ENCODE measurements at places on chromosomes 3 and 15.
A peak's percentile ranks its signal among the peaks of the same experiment; 100 is the strongest.

DNA sequence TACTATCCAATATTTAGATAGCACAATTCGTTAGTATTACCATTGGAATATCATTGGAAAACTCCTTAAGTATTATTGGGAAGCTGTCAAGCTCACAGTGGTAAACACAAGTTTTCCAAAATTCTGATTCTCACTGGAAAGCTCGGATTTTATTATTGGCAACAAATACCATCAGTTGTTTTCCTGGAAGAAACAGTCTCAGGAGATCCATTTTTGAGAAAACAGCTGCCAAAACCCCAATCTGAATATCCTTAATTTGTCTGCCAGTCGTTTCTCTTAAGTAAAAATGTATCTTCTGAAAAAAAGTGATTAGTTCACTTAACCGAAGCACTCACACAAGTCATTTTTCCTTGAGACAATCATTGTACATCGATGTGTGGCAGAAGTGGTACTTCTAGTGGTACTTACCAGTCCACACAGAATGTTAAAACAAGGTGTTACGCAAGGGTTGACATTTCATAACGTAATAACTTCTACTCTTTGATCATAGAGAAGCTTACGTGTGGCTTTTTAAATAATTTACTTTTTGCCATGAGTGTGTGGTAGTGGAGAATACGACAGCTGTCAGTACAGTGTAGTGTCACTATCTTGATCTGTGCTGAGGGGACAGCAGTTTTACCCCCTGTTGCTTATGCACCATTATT, 74.9 kb downstream of the FAM43A start:
- no peak for DNase-seq

DNA sequence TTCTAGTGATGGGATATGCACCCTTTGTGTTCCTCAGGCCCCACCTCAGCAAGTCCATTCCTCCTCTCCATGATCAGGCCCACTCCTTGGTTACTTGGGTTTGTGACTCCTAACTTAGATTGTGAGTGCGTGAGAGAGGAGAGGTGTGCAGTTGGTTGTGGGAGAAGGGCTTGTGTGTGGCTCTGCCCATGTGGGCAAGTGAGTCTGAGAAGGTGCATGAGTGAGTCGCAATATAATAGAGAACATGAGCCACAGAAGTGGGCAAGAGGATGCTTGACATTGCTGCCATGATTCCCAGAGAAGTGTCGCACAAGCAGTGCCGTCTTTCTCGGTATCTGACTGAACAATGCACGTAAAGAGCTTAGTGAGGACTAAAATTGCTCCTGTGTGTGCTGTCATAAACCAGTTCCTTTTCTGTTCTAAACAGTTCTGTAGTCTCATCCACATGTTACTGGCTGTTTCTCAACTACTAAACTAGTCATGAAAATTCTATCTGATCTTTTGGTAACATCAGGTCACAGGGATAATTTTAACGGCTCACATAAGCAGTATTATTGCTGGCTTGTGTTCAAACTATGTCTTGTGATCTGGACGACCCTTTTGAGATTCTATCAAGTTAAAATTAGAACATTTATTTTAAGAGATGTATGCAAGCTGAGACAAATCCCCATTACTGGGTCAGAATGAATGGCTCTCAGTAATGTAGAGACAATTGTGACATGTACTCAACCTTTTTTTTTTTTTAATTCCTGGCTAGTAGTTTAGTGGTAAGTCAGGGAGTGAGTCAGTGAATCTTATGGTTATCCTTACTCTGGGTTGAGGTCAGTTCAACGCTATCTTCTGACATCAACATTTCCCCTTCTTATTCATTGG, 25.6 kb downstream of the GYG1 start:
- DNase-seq: no peak

- no peak for DNase-seq
Observed at GRCh38 chr3:194736277-194736895, 50.7 kb downstream of the FAM43A start.

DNA sequence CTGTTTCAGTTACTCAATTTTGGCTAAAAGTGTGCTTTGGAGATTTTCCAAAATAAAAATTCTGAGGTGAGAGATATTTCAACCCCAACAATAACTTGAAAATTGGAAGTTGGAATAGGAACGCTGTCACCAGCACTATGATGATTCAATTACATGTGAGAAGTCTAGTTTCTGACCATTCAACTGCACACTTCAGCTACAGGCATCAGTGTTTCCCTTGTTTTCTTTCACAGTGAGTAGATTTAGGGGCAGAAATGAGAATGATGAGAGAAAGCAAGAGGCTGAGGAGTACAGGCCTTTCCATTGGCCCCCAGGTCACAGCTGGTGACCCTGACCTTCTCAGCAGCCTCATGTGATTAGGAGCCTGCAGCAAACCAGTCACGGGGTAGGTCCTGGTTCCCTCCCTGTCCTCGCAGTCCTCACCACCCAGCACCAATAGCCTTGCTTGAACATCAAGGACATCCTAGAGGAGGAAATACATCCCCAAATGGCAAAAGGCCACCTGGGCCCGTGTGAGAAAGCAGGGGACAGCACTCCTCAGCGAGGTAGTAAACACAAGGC, 10.0 kb upstream of the FILIP1L start:
- DNase-seq: no peak

DNA sequence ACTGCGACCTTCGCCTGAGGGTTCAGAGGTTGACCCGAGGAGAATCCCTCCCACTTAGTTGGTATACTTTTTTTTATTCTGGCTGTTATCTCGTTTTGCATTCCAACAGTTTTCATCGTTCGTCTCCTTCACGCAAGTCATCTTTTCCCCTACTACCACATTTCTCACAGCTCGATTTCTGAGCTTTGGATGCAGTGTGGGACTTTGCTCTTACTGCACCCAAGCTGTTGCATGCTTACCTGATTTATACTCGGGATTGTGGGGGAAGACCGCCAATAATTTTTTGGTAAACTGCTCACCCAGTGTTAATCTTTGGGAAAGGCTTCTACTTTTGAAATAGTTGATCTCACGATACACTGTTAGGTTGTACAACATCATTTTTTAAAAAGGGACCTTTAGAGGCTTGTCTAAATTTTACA, 702 bp downstream of the TBC1D23 start:
- no peak for DNase-seq

DNA sequence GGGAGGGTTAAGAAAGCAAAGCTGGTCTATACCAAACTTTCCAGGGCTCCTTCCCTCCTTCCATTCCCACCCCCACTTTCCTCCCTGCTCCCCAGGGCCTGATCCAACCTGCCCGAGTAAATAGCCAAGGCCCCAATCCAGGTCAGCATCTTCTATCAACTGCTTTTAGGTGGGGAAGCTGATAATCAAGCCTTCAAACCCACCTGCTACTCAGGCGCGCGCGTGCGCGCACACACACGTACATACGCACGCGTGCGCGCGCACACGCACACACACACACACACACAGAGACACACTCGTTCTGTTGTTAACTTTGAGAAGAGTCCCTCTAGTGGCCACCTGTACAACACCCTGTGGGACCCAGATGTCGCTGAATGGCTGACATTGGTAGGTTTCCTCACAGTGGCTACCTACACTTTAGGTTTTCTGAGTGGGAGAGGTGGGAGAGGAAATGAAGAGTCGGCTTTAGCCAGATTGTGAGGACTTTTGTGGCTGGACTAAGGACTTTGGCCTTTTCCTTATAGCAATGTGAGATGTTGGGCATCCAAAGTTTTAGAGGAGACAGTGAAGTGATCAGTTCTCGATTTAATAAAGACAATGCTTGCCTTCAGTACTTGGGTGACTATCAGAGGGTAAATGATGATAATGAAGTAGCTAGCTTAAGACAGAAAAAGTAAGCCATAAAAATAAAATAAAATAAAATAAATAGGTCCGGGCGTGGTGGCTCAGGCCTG, 179.9 kb upstream of the C2CD4B start:
- DNase-seq: peak; percentile 66

All from CD4-positive, alpha-beta T cell treated with Interleukin-2 at 100 ng/mL for 4 hours (primary cell).